ENCODE measurements at places on chromosomes 5 and 9. TPM values are rescaled to one million over a fixed set of nuclear protein-coding genes. Genes with fewer than 3 reads are reported as not detected.

Gene WDR31
- polyA plus RNA-seq, result 3.1 TPM

Gene IFNA13
- not detected for polyA plus RNA-seq

Gene CAMK2A
- not detected for polyA plus RNA-seq

Gene OTULINL
- polyA plus RNA-seq, result 0.23 TPM

Gene MEGF10
- polyA plus RNA-seq, result not detected

DNA sequence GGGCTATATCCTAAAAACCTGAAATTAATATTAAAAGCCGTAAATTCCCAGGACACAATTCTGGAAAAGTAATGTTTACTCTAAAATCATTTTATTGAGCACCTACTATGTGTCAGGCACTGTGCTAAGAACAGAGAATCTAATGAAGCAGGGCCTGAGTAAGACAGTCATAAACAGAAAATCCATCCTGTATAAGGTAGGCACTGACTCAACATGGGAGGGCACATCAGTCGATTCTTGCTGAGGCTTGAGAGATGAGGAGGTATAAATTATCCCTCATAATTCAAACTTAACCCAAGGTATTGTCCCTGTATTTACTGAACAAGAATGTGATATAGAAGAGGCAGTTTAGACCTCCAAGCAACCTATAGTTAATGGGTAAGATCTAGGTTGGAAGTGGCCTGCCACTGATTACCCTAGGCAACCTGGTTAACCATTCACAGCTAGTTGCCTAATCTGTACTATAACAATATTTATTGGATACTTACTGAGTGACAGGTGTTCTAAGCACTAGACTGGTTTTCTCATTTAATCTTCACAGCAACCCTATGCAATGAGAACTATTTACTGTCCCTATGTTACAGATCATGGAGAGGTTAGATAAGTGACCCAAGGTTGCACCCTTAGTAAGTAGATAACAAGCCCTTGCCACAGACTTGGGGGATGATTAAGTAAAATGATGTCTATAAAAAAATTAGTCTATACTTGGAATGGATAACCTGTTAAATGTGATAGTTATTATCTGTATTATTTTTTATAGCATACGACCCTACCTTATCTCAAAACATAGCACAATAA lies 317.7 kb downstream of the PDE4D start:
- H3K4me1 ChIP-seq, result no peaks in the 10 kb centered on the region
- H3K27me3 ChIP-seq, result no peaks in the 10 kb centered on the region
- no peak overlapping the region for H3K4me3 ChIP-seq
- no peaks in the 10 kb centered on the region for H3K36me3 ChIP-seq
- DNase-seq, result no peak
- H3K27ac ChIP-seq, result no peak overlapping the region

- no peak for DNase-seq
Observed at GRCh38 chr9:13432904-13433303, 153.4 kb upstream of the MPDZ start.

DNA sequence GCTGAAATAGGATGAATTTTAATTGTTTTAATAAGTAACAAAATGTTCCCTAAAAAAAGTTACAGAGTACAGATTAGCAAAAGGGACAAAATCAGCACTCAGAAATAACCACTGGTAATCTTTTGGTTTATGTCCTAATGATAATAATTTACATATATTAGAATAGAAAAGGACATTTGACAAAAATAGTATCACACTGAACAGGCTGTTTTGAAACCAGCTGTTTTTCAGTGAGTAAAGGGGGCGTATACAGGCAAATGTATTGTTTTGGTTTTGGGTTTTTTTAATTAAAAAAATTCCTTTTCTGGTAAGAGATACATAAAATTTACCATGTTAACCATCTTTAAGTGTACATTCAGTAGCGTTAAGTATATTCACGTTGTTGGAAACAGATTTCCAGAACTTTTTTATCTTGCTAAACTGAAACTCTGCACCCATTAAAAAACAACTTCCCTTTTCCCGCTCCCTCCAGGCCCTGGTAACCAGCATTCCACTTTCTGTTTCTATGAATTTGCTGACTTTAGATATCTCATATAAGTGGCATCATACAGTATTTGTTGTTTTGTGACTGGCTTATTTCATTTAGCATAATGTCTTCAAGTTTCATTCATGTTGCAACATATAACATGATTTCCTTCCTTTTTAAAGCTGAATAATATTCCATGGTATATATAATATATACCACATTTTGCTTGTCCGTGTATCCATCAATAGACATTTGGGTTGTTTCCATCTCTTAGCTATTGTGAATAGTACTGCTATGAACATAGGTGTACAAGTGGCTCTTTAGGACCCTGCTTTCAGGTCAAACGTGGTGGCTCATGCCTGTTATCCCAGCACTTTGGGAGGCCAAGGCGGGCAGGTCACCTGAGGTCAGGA lies 20.6 kb upstream of the LARP1 start:
- H3K36me3 ChIP-seq, result no peaks in the 10 kb centered on the region
- H3K4me1 ChIP-seq, result no peaks in the 10 kb centered on the region
- no peak overlapping the region for H3K27ac ChIP-seq
- H3K27me3 ChIP-seq, result no peaks in the 10 kb centered on the region
- DNase-seq, result no peak

- H3K36me3 ChIP-seq, result no peaks in the 10 kb centered on the region
- DNase-seq, result no peak
- no peak overlapping the region for H3K27ac ChIP-seq
- H3K4me1 ChIP-seq, result peaks cover 11% of the 10 kb centered on the region
Observed at GRCh38 chr9:136558373-136558772, 12.5 kb upstream of the NOTCH1 start.

GRCh38 chr5:155258161-155258560 lies 244.6 kb downstream of the KIF4B start:
- no peaks in the 10 kb centered on the region for H3K27me3 ChIP-seq
- no peak overlapping the region for H3K27ac ChIP-seq
- H3K36me3 ChIP-seq, result no peaks in the 10 kb centered on the region
- H3K4me3 ChIP-seq, result no peak overlapping the region
- no peak for DNase-seq

GRCh38 chr5:76801803-76802195 lies 17.0 kb upstream of the F2RL1 start:
- no peaks in the 10 kb centered on the region for H3K36me3 ChIP-seq
- no peak for DNase-seq
- no peak overlapping the region for H3K4me3 ChIP-seq
- H3K4me1 ChIP-seq, result peaks cover 23% of the 10 kb centered on the region
- no peak overlapping the region for H3K27ac ChIP-seq

GRCh38 chr5:103941596-103941995 lies 379.0 kb upstream of the NUDT12 start:
- no peak for DNase-seq
- no peak overlapping the region for H3K27ac ChIP-seq
- no peaks in the 10 kb centered on the region for H3K4me1 ChIP-seq
- H3K36me3 ChIP-seq, result no peaks in the 10 kb centered on the region
- H3K4me3 ChIP-seq, result no peak overlapping the region
- H3K27me3 ChIP-seq, result no peaks in the 10 kb centered on the region

DNA sequence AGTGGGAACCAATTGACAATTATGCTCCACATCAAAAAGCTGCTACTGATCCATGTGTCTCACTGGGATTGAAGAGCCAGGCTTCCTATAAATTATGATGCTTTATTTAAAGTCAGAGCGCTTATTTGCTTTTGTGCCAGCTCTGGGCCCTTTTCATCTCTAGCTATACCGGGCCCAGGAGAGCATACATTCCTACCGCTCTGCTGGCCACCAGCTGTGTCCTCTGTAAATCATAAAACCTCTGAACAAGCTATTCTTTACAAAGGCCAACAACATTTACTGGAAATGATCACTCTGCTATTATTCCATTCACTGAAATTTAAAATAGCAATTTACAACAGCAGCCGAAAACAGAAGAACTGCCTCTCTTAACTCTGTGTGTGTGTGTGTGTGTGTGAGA lies 86.6 kb downstream of the ZNF608 start:
- H3K4me1 ChIP-seq, result peaks cover 70% of the 10 kb centered on the region
- H3K4me3 ChIP-seq, result no peak overlapping the region
- H3K27ac ChIP-seq, result no peak overlapping the region
- DNase-seq, result no peak
- H3K27me3 ChIP-seq, result no peaks in the 10 kb centered on the region

GRCh38 chr9:120378680-120379079 lies 201.3 kb downstream of the CDK5RAP2 start:
- H3K36me3 ChIP-seq, result no peaks in the 10 kb centered on the region
- no peak overlapping the region for H3K27ac ChIP-seq
- no peak overlapping the region for H3K4me3 ChIP-seq
- H3K4me1 ChIP-seq, result no peaks in the 10 kb centered on the region

DNA sequence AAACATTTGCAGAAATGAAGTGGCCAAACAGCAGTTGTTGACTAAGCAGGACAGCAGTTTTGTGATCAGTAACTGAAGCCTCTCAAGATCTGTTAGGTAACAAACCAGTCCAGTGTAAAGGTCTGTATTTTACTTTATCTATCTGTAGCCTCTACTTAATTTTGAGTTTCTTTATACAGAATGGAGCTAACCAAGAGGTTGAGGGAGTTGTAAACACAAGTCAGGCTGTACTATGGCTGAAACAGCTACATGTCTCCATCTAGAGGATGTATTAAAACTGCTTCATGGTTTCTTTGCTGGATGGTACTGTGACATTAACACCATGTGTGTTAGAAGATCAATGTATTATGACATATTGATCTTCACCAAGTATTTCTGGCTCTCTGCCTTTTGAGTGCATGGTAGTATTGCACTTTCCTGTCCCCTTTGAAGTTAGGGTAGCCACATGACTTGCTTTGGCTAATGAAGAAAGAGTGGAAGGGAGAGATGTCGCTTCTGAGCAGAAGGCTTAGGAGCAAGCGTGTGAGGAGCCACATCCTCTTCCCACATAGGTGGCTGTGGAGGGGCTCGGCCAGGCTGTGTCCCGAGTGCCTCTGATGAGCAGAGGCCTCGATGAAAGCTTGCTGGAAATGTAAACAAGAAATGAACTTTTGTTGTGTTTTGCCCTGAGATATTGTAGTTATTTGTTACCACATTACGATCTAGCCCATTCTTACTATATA lies 105.6 kb upstream of the PCA3 start:
- H3K36me3 ChIP-seq, result no peaks in the 10 kb centered on the region
- no peaks in the 10 kb centered on the region for H3K27me3 ChIP-seq
- no peak overlapping the region for H3K27ac ChIP-seq
- peak; percentile 74 for DNase-seq
- no peak overlapping the region for H3K4me3 ChIP-seq

GRCh38 chr5:74629326-74629725 lies 11.2 kb downstream of the ENC1 start:
- no peak overlapping the region for H3K27ac ChIP-seq
- H3K4me1 ChIP-seq, result peaks cover 31% of the 10 kb centered on the region
- no peak overlapping the region for H3K4me3 ChIP-seq
- H3K36me3 ChIP-seq, result peaks cover 16% of the 10 kb centered on the region
- no peaks in the 10 kb centered on the region for H3K27me3 ChIP-seq

DNA sequence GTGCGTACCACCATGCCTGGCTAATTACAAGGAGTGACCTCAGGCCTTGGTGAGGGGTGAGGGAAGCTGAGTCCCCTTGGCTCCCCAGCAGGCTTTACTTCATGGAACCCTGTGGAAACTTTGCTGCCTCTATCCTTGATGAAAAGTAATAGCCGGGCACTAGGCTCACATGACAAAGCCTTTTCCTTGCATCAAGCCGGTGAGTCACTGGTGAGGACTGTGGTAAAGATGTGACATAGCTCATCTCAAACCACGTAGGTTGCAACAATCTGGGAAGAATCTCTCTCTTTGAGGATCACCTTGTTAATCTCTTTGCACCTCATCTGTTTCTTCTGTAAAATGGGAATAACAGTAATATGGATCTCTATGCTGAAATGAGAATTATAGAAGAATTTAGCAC lies 116.3 kb upstream of the SLC25A48 start:
- H3K27me3 ChIP-seq, result peaks cover 11% of the 10 kb centered on the region
- H3K4me1 ChIP-seq, result no peaks in the 10 kb centered on the region
- H3K27ac ChIP-seq, result no peak overlapping the region

- H3K27ac ChIP-seq, result peak overlapping the region; percentile 75
- H3K4me1 ChIP-seq, result peaks cover 99% of the 10 kb centered on the region
- peak overlapping the region; percentile 27 for H3K4me3 ChIP-seq
Observed at GRCh38 chr5:143350751-143351602, 52.5 kb downstream of the NR3C1 start.

DNA sequence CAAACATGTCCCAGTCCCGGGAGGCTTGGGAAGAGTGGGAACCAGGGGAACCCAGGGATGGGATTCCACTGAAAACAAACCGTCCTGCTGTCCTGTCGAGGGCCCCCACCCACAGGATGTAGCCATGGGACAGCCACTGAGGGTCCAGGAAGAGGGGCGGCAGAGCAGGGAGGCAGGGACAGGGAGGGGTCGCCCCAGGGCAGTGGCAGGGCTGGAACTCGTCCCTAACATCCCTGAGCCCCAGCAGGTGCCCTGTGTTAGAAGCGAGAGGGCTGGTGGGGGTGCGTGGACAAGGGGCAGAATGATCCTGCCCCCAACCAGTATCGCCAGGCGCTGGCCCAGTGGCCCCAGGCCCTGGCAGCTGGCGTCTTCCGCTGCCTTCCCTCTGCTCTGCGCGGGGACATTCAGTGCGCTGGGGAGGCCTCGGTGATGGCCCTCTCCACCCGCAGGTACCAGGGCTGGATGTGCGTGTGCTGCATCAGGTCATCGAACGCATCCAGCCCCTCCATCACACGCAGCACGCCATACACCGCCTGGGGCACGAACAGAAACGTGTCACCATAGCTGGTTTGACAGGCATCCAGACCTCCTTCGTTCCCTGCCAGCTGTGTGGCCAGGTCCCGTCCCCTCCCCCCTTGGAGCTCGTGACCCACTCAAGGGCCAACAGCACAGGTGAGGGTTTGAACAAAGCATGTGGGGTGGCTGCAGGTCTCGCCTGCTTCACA lies 6.6 kb downstream of the PTGES2 start:
- no peak for DNase-seq
- H3K36me3 ChIP-seq, result no peaks in the 10 kb centered on the region
- peaks cover 2% of the 10 kb centered on the region for H3K4me1 ChIP-seq
- no peaks in the 10 kb centered on the region for H3K27me3 ChIP-seq
- no peak overlapping the region for H3K27ac ChIP-seq

GRCh38 chr9:19460243-19460642 lies 51.4 kb downstream of the ACER2 start:
- H3K27ac ChIP-seq, result no peak overlapping the region
- H3K36me3 ChIP-seq, result no peaks in the 10 kb centered on the region
- no peak for DNase-seq
- H3K27me3 ChIP-seq, result no peaks in the 10 kb centered on the region

- no peak overlapping the region for H3K27ac ChIP-seq
- H3K4me1 ChIP-seq, result no peaks in the 10 kb centered on the region
- H3K36me3 ChIP-seq, result peaks cover 17% of the 10 kb centered on the region
- no peak overlapping the region for H3K4me3 ChIP-seq
Observed at GRCh38 chr5:167961731-167962130, 329.7 kb upstream of the WWC1 start.

GRCh38 chr9:11417782-11418181 lies 805.0 kb upstream of the PTPRD start:
- H3K4me3 ChIP-seq, result no peak overlapping the region
- H3K4me1 ChIP-seq, result no peaks in the 10 kb centered on the region
- DNase-seq, result no peak
- H3K27me3 ChIP-seq, result no peaks in the 10 kb centered on the region

DNA sequence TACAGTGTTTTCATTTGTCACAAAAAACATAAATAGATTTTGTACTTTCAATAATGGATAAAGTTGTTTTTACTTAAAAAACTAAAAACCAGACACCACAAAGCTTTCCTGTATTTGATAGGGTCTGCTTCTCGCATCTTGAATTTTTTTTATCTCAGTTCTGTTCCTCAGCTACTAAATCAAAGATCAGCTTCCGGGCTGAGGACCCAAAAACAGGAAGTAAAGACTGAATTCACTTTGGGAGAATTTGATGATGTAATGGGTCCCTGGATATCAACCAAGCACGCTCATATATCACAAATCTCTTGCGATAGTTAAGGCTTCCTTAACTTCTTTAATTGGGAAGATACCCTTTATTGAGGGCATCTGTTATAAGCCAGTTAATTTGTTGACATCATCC lies 24.1 kb downstream of the ITK start:
- H3K4me1 ChIP-seq, result no peaks in the 10 kb centered on the region
- no peak overlapping the region for H3K4me3 ChIP-seq
- no peaks in the 10 kb centered on the region for H3K36me3 ChIP-seq
- no peak overlapping the region for H3K27ac ChIP-seq
- H3K27me3 ChIP-seq, result peaks cover 7% of the 10 kb centered on the region

All from GM23248 (cell line).